ENCODE measurements at places on chromosomes 2 and 18.

GRCh38 chr2:240591226-240591625 lies 4.7 kb downstream of the CAPN10 start:
- DNase-seq = no peak

DNA sequence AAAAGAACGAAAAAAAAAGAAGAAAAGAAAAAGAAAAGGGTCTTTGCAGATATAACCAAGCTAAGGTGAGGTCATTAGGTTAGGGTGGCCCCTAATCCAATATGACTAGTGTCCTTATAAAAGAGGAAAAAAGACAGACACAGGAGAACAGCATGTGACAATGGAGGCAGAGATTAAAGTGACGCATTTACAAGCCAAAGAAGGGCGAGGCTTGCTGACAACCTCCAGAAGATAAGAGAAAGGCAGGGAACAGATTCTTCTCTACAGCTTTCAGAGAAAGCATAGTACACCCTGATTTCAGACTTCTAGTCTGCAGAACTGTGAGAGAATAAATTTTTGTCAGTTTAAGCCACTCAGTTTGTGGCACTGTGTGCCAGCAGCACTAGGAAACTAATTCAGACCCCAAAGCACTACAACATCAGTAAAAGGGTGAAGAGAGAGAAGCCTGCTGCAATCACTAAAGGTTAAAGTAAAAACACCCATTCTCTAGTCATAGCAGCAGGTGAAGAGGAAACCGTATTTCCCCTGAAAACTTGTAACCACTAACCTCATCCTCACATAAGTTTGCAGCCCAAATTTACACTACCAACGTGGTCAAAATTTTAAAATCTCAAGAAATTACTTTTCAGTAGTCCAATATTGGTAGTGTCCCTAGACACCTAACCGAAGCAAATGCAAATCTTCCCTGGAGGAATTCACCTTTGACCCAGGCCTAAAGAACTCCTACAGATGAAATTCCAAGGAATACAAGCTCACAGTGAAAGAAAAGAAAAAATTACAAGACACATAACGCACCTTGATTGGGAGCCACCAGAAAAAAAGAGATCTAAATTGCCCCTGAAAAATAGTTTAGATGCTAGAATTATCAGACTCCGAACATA lies 17.5 kb downstream of the REEP1 start:
- no peak for DNase-seq

DNA sequence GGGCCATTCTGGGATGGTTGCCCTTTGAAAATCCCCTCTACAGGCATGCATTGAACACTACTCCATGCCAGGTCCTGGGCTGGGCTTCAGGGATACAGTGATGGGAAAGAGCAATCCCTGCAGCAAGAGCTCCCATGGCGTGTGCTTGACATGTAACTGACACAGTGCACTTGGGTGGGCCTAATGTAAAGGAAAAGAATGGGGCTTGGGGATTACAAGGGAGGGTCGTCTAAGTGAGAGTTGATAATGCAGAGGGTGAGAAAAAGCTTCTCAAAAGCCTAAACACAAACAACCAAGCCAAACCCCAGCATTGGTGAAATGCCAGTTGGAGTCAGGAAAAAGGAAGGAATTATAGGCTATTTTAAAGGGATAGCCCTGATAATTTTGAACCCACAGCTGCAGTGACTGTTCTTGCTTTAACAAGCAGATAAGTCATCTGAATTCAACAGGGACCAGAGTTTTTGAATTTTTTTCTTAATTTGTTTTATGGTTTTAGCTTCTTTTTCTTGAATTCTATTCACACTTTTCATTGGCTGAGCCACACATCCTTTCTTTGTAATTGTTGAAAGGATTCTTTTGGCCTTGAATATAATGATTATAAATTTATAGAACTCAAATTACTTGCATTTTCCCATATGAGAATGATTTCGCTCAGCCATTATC lies 308.7 kb downstream of the LPIN1 start:
- no peak for DNase-seq

GRCh38 chr2:164784376-164784775 lies 57.2 kb downstream of the COBLL1 start:
- no peak for DNase-seq

DNA sequence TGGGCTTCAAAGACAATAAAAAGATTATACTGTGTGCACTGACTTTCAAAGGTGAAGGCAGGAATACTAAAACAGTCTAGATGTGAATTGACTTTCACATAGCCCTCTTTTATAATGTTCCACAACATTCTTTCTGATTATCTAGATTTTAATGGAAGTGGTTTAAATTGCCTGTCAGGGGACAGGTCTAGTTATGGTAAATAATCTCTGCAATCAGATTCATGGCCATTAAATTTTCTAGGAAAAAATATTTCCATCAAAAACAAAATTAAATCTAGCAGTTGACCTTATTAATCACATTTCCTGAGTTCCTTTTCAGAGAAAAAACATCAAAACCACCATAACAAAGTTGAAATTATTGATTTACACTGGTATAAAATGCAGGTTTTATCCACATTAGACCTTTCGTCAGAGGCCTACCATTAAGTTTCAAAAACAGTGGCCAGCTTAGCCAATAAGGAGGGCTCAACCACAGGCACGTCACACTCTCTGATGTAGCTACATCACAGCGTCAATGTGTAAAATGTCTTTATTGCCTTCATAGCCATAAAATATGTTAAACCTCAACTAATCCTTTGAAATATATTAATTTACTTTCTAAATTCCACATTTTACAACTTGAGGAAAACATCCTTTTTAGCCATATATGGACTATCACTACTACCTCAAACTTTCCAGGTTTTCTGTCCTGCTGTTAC lies 79.4 kb downstream of the NOL10 start:
- no peak for DNase-seq

DNA sequence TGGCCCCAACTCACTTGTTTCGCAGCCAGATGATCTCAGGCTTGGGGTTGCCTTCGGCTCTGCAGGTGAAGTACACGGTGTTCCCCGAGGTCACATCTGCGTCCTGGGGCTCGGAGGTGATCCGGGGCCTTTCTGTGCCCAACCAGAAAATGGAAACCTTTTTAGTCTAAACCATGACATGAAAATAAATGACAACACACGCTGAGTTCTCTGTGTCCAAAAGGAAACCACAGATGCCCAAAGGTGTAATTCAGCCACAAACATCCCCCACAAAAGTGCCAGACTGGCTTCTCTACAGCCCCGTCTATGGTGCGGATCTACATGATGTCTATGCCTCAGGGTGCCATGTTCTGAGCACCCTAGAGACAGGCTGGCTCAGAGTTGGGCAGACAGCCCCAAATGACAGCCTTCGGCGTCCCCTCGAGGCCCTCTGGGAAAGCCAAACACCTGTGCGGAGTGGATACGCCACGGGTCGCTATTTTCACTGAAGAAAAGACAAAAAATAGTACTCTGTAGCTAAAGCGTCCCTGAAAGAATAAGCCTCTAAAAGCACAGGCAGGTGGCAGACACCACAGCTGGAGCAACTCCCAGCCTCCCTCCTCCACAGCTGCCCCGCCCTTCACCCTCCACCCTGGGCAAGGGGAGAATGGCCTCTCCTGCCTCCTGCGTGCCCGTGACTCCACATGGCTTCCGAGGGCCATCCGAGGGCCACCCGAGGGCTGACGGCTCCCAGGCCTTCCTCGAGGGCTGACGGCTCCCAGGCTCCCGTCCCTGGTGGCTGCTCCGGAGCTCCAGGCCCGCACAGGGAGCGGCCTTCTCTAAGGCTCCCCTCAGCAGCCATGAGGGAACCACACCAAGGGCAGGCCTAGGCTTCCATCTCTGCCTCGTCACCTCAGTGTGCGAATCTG lies 67.1 kb downstream of the PXDN start:
- DNase-seq = no peak

- DNase-seq = no peak
Observed at GRCh38 chr2:147456779-147457178, 388.1 kb upstream of the ACVR2A start.

DNA sequence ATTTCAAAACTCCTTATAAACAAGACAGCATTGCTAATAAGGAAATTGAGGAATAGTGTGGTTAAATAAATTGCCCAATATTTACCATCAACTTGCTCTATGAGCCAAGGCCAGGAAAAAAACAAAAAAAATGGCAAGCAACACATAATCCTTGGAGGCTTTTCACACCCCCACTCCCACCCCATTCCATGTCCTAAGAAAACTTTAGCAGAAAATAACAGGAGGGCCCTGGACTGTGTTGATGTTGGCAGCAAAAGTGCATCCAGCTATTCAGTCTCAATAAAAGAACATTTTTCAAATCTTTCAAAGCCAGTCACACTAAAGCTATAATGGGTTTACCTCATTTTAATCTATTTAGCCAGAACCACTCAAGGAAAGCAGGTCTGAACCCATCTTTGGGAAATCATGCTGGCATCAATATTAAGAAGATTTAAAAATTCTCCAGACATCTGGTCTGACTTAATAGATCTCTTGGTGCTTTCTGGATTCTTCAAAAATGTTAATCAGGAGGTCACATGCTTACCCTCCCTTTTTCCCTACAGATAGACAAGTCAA lies 34.6 kb upstream of the STK17B start:
- DNase-seq = no peak

- DNase-seq = no peak
Observed at GRCh38 chr2:263022-263738, 652 bp downstream of the SH3YL1 start.

GRCh38 chr2:95372216-95372829 lies 30.2 kb upstream of the FAHD2A start:
- no peak for DNase-seq

DNA sequence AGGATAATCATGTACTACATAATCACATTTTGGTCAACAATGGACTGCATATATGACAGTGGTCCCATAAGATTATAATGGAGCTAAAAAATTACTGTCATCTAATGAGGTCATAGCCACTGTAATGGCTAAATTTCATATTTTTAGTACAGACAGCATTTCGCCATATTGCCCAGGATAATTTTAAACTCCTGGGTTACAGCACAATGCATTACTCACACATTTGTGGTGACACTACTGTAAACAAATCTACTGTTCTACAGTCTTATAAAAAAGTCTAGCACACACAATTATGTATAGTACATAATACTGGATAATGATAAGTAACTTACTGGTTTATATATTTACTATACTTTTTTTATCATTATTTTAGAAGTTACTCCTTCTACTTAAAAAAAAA lies 12.8 kb downstream of the EIF2AK2 start:
- DNase-seq = no peak

GRCh38 chr2:191885098-191885497 lies 38.2 kb upstream of the CAVIN2 start:
- no peak for DNase-seq

- DNase-seq = no peak
Observed at GRCh38 chr2:15890124-15890754, 50.1 kb upstream of the MYCN start.

DNA sequence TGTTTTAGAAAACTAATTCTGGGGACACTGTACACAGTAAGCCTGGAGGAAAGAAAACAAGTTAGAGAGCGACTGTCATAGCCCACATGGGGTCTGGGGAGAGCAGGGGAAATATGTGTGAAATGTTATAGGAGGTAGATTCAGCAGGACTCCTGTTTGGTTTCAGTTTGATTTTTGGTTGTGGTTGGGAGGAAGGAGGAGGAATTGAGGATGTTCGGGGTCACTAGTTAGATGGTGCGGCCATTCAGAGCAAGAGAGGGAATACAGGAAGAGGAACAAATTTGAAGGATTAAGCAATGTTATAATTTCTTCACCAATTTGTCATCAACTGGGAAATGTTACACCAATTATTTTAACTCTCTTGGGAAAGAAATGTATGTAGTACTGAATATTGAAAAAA lies 25.1 kb downstream of the TTC39C start:
- DNase-seq = no peak

DNA sequence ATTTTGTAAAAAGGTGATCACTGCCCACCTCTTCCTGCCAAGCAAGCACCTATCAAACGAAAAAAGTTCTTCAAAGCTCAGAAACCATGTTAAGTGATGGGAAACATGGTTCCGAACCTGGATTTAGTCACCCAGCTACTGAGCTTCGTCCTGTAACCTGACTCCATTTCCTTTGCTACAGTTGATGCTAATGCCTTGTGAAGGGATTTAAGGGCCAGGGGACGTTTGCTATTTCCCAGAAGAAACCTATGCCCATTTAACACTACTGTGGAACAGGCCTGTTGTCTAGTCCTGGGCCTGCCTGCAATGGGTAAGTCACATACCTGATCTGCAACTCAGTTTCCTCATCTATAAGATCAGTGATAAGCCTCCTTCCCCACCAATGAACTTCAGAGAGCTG lies 14.8 kb downstream of the SERPINE2 start:
- DNase-seq = no peak

DNA sequence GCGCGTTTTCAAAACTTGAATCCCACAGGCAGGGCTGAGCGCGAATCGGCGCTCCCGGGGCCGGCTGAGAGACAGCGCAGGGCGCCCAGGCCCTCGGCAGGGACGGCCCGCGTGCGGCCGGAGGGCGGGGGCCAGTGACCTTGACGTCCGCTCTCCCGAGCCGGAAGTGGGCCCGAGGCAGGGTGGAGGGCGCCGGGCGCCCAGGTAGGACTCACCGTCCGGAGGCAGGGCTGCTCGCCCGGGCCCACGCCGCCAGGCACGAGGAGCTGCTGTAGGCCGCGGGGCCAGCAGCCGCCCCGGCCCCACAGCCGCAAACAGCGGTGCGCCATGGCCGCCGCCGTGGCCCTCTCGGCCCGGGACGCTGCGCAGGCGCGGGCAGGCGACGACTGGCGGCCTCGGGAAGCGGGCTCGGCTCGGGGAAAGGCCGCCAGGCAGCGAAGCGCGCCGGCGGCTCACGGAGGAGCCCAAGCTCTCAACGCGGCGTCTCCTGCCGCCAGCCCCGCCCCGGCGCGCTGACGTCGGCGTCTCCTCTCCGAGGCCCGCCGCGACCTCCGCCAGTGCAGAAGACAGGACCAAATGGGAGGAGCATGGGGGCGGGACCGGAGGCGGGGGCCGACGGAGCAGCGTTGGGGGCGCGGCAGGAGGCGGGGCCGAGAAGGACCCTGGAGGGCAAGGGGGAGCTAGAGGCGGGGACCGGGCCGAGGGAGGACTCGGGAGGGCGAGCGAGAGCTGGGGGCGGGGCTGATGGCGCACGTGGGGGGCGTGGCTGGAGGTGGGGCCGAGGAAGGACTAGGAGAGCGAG lies at the start of gene AFG3L2:
Gene AFG3L2, minus strand, starts transcription at position 474 of the 802 bp plus-strand sequence. Its CDS starts 145 bp downstream, at position 329.
- DNase-seq = peak; percentile 100

DNA sequence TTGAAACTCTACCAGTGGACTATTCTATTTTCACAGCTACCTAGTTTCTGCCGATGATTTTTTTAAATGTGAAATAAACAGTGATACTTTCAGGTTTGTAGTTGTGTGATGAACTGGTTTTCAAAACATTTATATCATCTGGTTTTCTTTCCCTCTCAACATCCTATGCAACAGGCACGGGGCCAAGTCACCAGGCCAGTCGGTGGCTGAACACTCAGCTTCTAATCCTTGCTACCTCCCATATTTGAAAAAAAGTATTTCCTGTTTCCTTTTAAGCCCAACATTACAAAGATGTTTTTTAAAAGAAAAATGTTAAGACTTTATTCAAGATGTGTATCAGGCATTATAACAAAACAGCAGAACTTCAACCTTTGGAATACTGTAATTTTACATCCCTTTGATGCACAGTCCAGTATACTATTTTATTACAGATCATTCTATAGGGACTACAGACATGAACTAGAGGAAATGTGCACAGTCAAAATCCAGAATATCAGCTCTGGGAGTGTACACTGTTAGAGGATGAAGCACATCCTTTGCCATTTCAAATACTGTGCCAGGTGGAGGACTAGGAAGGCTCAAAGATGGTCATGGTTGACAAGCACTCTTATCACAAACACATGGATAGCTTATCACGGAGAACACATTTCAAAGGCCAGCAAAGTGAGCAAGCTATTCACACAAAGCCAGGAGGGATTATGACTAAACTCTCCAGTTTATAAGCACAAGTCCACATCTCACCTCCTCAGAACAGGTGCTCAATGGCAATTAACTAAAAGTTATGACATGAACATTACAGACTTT lies 14.6 kb downstream of the MRPL35 start:
- no peak for DNase-seq

- no peak for DNase-seq
Observed at GRCh38 chr18:31489311-31489710, 8.7 kb upstream of the DSG2 start.
